ENCODE measurements at places on chromosomes 1 and 21.

DNA sequence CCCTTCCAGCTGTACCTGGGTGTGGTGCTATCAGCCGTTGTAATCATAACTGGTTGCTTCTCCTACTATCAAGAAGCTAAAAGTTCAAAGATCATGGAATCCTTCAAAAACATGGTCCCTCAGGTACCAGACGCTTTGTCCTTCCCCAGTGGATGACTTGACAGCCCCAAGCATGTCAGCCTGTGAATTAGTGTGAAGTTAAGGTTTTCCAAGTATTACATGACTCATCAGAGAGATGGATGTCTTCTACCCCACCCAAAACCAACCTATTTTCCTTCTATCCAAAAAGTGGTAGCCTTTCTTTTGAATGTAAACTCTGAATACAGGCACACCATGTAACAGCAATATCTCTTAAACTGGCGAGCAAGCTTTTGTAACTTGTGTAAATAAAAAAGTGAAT lies 15.1 kb downstream of the ATP1A1 start:
- DNase-seq, result no peak

- DNase-seq, result no peak
These were observed 303.4 kb downstream of the KIF26B start for GRCh38 chr1:245458234-245458633.

GRCh38 chr1:201460814-201461644 lies 8.0 kb downstream of the PHLDA3 start:
- peak; percentile 96 for DNase-seq

DNA sequence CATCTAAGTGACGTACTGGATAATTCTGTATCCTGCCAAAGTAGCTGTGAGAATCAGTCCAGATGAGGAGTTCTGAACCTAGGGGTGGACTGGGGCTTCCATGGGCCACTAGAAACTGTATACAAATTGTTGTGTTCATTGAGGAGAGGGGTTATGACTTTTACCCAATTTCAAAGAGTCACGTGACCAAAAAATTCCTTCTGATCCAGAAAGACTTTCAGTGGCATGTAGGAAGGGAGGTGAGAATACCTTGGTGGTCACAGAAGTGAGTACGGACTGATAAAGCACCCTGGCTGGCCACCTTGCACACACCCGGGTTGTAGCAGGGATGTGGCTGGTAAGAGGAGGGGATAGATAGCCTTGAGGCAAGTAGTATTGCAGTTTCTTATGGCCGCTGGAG lies 60.4 kb downstream of the BCAR3 start:
- DNase-seq, result no peak

DNA sequence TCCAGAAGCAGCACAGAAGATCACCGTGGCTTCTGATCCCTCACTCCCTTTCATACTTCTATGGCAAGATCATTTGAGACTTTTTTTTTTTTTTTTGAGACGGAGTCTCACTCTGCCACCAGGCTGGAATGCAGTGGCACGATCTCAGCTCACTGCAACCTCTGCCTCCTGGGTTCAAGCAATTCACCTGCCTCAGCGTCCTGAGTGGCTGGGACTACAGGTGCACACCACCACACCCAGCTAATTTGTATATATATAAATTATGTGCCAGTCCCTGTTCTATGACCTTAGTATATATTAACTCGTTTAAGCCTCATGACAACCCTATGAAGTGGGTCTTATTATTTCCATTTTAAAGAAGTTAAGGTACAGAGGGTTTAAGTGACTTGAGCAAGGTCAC lies 298.5 kb downstream of the VAV3 start:
- DNase-seq, result no peak

DNA sequence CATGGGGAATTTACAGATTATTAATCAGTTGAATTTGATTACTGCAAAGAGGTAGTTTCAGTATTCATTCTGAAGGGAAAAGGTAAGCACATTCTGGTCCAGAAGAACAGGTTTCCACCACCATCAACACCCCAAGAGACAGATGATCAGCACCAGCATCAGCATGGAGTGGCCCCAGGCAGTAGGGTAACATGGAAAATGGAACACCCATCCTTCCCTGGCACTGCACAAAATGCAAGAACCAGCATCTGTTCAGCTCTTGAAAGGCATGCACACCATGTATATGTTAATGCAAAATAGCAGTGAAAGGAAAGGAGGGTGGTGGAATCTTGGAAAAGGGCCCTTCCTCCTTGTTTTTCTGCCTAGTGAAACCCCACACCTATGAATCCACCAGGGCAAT lies 9.2 kb downstream of the HSD3B1 start:
- DNase-seq, result no peak

- DNase-seq, result peak; percentile 46
These were observed 89.5 kb upstream of the ARTN start for GRCh38 chr1:43844114-43844513.

- DNase-seq, result no peak
These were observed 29.1 kb upstream of the TADA1 start for GRCh38 chr1:166905136-166905535.

DNA sequence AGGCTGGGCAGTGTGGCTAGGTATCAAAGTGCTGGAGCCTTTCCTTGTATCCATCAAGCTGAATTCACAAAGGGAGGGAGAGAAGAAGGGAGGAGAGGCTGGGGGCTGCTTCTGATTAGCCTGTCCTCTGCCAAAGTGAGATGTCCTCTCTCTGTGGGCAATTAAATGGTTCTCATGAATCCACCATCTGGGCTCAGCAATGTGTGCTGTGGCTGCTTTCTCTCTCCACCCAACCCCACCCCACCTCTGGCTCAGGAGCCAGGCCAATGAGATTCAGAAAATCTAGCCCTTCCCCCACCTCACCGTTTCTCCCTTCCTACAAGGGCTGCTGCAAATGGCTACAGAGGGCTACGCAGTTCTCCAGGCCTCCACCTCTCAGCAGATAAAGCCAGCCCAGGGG lies 154.6 kb downstream of the TENT5C start:
- DNase-seq, result no peak

- DNase-seq, result no peak
These were observed 297.9 kb upstream of the GREM2 start for GRCh38 chr1:240909701-240910457.

DNA sequence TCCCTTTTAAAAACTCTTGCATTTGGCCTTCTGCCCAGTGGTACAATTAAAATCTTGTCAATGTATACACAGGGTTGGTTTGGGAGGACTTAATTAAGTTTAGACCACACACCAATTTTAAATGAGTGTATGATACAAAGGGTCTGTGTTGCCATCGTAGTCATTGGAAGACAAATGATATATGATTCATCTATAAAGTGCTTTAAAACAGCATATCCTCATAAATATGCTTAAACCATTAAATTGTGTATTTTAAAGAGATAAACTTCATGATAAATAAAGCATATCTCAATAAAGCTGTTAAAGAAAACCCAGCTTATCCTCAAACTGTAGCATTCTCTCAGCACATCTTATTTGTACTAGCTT lies 69.5 kb downstream of the LUZP1 start:
- DNase-seq, result no peak

GRCh38 chr1:167209044-167209443 lies 11.6 kb upstream of the POU2F1 start:
- DNase-seq, result no peak

DNA sequence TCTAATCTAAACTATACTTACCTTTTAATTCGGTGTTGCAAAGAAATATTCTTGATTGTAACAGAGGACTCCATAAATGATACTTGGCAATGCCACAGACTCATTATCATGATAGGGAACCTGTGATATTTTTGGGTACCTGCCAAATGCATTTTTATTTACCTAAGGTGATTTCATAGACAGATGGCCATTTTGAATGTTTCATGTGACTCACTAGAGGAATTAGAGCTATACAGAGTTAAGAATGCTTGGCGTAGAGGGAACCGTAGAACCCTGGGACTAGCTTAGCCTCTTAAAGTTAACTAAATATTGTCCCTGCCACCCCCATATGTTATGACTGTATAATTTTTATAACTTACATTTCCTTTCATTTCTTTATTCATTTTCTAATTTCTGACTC lies 136.1 kb downstream of the DISP1 start:
- DNase-seq, result no peak

DNA sequence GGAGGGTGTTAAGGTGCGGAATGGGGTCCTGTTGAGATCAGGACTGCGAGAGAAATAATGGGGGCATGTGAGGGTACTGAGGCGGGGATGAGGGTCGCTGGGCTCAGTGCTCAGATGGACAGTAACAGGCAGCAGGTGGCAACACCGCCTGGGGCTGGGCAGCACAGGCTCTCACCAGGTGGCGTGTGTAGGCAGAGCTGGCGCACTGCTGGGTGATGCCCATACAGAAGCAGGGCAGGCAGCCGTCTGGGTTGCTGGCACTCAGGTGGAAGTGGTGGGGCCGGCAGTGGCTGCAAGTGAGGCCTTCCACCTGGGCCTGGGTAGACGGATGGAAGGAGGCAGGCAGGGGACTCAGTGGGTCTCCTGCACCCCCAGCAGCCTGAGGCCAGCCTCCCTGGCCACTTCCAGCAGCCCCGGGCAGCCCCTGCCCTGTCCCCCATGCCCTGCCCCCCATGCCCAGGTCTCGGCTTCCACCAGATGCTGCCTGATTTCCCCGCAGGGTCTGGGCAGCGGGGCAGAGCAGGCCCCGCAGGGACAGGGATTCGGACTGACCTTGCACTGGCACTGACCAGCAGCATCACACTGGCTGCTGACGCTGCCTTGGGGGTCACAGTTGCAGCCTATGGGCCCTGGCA lies 60.5 kb downstream of the LDLRAD2 start:
- no peak for DNase-seq

DNA sequence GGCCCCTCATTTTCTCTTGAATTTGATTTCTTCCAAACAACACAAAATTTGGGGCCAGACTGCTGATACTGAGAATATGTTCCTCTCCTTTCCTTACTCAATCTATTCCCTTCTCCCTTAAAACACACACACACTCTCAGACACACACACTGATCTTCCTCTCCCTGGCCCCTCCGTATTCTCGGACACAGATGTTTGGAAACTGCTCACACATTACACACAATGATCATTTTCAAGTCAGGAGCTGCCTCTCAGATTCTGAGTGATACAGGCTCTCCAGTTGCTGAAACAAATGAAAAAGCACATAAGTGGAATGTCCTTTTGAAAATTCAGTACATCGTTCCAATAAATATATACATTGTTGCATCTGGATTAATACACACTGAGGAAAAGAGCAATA lies 161.3 kb downstream of the CLEC20A start:
- DNase-seq, result no peak

- no peak for DNase-seq
These were observed 213.4 kb upstream of the PTBP2 start for GRCh38 chr1:96508233-96508632.

GRCh38 chr1:179129702-179130473 lies 48.0 kb downstream of the TOR3A start:
- DNase-seq, result no peak

DNA sequence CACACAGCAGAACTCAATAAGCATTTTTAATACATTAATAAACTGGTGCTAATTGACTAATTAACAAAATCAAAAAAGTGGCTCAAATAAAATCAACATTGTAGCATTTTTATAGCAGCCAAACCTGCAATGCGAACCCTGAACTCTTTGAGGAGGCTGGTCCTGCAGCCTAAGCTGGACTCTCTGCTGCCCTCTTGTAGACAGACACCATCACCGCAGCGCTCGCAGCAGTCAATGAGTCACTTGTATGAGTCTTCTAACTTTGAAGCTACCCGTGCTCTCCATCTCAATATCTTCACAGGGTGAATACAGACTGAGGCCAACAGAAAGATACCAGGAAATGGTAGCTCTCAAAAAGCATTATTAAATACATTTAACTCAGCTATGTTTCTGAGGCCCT lies 9.7 kb upstream of the KRTAP7-1 start:
- peak; percentile 84 for DNase-seq

DNA sequence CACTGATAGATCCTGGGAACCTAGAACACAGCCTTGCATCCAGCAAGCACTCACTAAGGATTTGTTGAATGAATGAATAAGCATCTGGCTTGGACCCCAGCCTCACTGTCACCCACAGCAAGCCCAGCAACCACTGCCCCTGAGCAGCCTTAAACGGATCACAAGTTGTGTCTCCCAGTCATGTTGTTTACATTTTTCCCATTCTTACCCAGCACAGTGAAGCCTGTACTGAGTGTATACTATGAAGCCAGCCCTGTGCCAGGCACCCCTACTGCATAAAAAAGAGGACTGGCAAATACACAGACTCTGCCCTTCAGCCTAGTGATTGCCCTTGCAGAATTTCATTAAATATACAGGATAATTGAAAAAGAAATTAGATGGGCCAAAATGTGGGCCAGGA lies 30.2 kb downstream of the RRAGC start:
- no peak for DNase-seq

DNA sequence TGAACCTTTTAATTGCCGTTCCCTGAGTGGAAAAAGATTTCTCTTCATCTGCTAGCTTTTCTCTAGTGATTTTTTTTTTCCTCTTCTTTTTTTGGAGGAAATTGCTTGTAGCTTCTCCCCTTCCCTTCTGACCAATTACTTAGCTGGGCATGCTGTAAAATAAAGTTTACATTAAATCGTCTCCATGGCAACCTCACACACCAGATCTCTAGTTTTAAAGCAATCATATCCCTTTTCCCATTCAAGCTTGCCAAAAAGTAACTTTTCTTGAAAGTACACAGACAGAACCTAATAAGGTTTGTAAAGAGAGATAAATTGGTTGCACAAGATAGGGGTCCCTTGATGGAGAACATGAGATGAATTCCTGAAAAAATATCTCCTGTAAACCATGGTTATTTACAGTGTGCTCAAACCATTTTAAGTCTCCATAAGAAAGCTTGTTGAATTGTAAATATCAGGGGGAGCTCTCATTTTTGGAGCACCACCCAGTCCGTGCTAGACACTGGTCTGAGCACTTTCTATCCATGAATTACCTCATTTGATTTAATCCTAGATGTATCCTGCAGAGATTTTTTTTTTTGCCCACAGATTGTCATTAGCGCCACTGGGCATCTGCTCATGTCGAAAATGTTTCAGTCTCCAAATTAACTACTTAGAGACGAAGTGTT lies 32.6 kb upstream of the HTR1D start:
- no peak for DNase-seq

GRCh38 chr1:172499636-172500141 lies 33.3 kb upstream of the SUCO start:
- peak; percentile 94 for DNase-seq

DNA sequence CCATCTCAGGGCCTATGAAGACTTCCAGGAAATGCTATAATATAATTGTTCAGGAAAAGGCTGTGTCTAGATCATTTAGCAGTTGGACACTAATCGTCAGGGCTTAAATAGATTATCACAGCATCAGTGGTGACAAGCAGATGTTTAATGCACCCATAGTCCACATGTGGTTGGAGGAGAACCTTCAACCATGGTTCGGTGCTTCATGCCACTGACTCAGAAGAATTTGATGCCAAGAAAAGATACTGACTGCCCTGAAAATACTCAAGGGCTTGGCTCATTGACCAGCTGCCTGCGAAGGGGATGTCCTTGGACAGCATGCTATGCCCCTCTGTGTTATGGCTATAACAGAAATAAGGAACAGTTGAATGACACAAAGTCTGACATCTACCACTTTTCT lies 175.7 kb downstream of the HHIPL2 start:
- DNase-seq, result no peak
